Mucosa of gallbladder (tissue), 1 donor: ENCODE measurements at places on chromosomes 1 and 21. TPM values are rescaled to one million over a fixed set of nuclear protein-coding genes. Genes with fewer than 3 reads are reported as not detected.
A peak's percentile ranks its signal among the peaks of the same experiment; 100 is the strongest.

The FCER1G gene
- 31.5 TPM for total RNA-seq

The FCRL6 gene
- 0.81 TPM for total RNA-seq

The BRINP2 gene
- 0.46 TPM for total RNA-seq

GRCh38 chr1:185603158-185603557 is 131.0 kb upstream of the HMCN1 start:
- no peak for DNase-seq

GRCh38 chr1:230299191-230300006 is 126.7 kb downstream of the PGBD5 start:
- DNase-seq, result peak; percentile 75

DNA sequence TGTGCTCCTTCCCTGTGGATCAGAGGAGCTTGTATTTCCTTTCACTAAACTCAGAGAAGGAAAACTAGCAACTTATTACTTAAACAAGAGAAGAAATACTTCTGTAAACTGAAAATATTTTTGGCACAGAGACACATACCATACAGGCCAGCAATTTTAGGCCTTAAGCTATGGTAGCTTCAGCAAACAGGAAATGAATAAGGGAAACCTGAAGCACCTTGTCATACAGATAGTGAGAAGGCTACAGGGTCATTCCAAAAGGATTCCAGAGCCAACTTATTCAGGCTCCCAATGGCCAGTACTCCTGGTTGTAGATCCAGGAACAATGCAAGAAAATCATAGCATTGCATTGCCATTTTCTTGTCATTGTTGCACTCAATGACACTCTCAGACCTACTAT is 9.1 kb upstream of the KYAT3 start:
- no peak for DNase-seq

The MAP3K21 gene
- total RNA-seq, result 11.9 TPM

DNA sequence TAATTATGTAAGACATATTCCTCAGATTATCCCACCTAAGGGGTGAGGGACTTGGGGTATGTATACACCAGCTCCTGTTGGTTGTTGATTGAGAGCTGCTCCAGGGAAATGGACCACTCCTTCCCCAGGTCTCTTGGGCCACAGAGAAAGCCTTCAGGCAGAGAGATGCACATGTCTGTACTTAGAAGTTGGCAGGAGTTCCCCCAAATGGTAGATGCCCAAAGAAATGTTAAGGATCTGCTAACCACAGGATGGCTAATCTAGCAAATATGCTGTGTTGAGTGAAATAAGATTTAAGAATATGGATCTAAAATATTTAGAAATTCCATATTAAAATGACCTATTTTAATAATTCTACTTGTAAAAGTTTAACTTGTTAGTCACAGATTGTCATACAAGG is 100.8 kb upstream of the DNAH14 start:
- DNase-seq, result no peak

DNA sequence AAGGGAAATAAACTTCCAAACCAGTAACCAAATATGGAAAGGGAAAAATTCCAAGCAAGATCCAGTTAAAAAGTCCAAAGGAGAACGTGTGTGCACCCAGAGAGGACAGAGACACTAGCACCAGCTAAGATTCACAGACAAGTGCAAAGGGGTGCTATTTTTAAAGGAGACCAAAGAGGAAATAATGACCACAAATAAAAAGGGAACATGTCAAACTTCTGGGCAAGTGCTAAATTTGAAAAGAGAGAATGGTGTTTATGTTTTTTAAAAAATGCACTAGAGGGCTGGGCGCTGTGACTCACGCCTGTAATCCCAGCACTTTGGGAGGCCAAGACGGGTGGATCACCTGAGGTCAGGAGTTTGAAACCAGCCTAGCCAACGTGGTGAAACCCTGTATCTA is 8.6 kb downstream of the JAM2 start:
- DNase-seq, result no peak

DNA sequence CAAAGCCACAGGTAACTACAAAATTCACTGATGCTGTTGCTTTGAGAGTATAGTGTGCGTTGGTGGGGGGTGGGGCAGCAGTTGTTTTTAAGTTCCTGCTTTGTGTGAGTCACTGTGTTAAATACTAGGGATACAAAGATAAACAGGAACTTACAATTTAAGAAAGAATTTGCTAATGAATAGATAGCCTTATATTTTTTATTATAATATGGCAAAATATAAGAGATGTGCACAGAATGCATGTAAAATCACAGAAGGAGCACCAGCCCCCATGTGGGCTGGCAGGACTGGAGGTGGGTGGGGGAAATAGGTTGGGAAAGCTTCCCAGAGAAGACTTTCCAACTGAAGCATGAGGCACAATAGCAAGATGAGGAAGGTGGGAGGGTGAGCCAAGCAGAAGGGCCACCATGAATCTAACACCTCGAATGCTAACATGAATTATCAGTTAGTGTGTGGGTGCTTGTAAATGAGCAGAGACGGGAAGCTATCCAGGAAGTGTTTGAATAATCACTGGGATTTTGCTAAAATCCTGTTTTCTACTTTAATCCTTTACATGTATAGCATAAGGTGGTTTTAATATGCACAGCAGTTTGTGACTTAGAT is 57.0 kb upstream of the RAVER2 start:
- peak; percentile 52 for DNase-seq

- DNase-seq, result no peak
Measured at GRCh38 chr1:194342484-194343262, 1156.3 kb upstream of the B3GALT2 start.

DNA sequence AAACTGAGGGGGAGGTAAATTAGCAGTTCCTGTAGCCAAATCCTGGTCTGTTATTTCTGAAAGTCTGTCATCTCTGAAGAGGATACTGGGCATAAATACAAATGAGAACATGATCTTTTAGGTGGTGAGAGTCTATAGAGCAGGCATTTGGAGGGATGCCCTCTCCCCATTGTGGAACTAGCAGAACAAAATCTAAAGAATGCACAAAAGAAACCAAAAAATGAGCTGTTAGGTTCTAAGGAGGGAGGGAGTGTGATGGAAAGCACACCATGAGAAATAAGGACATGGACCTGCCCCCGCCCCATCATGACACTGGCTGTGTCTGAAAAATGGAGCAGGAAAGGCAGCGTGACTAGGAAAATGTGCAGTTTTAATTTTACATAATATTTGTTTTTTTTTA is 262.0 kb downstream of the KIF26B start:
- no peak for DNase-seq

DNA sequence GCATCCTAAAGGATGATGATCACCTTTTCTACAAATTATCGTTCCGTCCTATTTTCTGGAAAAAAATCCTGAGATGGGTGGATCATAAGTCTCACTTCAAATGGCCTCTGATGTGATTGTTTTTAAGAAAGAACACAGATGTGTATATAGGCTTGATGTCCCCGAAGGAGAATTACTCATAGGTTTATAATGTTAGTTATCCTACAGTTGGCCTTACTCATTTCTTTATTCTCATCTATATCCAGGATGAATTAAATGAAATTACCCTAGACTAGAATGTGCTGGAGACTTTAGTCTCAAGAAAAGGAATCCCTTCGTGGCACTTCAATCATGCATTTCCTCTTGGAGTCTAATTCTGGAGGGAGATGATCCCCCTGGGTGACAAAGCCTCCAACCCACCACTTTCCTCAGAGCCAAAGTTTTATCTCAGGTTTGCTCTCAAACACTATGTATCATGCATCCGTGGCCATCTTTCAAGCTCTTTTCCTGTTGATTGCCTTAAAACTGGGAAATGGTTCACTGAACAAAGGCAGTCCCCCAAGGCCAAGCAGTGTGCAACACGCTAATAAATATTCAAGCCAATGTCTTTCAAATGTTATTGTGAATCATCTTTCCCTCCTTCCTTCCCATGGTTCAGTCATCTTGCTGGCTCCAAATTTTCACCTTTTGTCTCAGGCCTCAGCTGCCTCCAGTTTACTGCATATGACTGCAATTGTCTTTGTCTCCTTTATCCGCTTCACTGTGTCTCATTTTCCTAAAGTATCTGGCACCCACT is 32.5 kb upstream of the SMYD2 start:
- no peak for DNase-seq

GRCh38 chr1:113540335-113540734 is 150.0 kb downstream of the MAGI3 start:
- DNase-seq, result no peak

The PLA2G2F gene
- total RNA-seq, result 0.92 TPM

GRCh38 chr1:84427250-84428188 is 29.2 kb downstream of the DNASE2B start:
- no peak for DNase-seq

The AMY2B gene
- 14.6 TPM for total RNA-seq

The DMBX1 gene
- total RNA-seq, result not detected

GRCh38 chr1:201311356-201312011 is 28.2 kb downstream of the PKP1 start:
- no peak for DNase-seq
